ENCODE measurements at places on chromosomes 16 and 17.

DNA sequence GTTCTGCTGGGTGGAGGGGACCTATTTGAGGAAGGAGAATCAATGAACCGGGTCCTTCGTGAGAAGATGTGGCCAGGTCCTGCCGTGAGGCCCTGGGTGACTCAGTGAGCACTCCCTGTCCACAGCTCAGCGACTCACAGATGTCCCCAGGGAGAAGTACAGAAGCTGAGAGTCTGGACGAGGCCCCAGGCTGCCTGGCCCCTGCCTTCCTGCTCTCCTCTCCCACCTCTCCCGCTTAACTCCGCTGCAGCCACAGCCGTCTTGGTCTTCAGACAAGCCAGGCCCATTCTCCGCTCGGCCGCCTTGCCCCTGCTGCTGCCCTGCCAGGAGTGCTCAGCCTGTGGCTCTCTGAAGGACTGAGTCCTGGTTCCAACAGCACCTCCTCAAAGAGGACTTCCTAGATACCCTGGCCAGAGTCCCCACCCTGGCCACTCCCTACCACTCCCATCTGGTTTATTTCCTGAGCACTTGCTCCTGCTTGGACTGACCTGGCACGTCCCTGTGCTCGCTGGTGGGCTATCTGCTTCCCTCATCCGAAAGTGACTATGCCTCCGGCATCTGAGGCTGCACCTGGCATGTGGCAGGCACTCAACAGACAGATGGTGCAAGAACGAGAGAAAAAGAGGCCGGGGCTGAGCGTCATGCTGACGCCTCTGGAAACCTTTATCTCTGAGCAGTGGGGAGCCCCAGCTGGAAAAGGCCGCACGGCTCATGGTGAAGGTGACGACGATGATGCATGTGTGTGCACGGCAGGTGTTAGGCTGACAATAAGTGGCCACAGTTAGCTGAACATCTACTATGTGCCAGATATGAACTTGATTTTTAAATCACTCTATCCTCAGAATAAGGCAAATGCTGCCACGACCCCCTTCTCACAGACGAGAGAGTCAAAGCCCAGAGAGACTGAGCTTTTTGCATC, 9.2 kb upstream of the TNFRSF13B start:
- no peak for DNase-seq

- no peak for DNase-seq
Measured at GRCh38 chr16:72198021-72198711, 26.2 kb upstream of the PMFBP1 start.

- DNase-seq = no peak
Measured at GRCh38 chr16:89837014-89837546, 8.8 kb downstream of the SPIRE2 start.

- DNase-seq = no peak
Measured at GRCh38 chr17:51645056-51645455, 384.7 kb downstream of the UTP18 start.

DNA sequence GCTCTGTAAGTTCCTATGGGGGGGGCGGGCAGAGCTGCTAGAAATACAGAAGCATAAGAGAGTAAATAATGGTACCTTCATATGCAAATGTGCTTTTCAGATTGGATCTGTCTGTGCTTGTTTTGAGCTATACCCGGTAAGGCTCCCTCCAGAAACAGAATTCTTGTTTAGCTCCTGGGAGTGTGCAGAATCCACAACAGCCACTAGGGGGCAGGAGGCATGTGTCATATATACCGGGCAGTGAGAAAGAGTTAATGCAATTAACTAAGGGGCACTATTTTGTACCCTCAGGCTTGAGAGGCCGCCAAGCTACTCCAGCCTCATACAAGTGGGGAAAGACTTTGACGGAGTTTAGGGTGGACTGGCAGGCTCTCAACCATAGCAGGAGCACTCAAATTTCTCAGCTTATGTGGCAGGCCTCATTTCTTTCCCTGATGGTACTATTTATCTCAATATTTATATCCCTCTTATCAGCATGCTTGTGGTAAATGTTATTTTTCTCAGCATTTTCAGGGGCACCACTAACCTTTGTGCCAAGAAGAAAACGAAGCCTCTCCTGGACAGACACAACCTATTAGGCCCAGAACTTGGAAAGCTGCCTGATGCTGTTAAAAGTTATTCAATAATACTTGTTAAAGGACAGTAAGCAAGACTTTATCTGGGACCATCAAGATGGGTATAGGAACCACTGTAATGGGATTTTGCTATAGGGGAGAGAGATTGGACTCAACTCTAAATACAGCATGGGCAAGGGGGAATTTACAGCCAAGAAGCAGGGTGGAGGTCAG, 10.7 kb upstream of the CENPV start:
- DNase-seq = peak; percentile 50

GRCh38 chr16:77288222-77288621, 89.0 kb downstream of the SYCE1L start:
- peak; percentile 91 for DNase-seq

DNA sequence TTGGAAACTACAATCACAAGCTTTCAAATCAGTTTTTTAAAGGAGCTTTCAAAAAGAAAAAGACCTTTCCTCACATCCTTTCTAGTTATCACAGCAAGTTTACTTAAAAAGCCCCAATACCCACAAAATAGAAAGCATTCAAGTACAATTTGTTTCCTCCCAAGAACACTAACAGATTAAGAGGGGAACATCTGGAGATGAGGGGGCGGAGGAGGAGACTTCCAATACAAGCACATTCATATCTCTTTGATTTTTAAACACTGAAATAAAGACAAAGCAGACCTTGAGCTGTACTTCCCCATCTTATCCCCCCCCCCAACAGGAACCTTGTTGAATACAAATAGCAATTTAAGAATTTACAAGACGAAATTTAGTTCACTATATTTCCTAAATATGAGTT, 2.0 kb downstream of the YWHAE start:
- no peak for DNase-seq

DNA sequence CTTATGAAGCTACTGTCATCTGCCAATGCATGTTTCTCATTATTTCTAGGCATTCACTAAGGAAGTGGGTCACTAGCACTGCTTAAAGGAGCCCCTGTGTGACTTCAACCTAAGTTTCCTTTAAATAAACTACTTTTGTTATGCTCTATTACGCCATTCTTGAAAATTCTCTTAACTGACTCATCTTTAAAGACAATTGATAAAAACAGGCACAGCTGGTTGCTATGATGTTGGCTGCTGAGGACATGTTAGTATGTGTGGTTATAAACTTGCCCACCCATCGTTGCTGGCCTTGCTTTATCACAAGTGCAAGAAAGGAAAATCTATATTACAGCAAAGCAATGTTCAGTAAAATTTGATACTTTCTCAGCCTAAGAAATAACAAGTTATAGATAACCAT, 75.8 kb upstream of the CNTNAP4 start:
- DNase-seq = no peak

DNA sequence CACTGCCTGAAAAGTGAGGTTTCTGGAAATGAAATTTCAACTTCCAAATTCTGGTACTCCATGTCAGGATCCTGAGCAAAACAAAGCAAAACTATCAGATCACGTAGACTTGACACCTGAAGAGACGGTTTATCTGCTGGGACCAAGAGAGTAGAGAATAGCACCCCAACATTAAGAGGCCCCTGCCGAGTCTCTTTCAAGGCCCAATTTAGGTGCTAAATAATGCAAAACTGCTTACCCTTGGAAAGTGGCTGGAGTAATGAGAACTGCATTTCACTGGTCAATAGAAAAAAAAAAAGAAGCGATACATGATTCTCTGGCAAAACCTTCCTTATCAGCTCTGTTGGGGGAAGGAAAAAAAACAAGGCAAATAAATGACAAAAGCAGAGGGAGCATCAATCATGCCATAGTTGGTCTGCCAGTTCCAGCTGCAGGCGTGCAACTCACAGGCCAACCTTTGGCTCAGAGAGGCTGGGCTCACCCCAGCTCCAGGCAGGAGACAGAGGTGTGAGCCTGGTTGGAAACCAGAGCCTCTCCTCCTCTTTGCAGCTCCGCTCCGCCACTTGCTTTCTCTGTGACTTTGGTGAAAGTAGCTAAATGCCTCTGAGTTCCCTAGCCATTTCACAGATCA, 595.2 kb downstream of the TOX3 start:
- no peak for DNase-seq

DNA sequence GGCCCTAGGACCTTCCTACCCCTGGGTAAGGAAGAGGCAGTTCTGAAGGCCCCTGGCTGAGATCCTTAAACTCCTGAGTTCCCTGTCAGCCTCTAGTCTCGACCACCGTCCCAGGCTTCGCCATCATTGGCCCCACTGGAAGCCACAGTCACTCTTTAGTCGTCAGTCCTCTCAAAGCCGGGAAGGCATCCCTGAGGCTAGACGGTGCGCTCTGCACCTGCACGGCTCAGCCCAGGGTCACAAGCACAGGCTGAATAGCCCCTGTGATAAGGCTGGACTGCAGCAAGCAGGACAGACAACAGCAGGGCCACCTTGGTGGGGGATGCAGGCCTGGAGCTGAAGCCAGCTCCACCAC, 3.3 kb upstream of the HEXIM1 start:
- DNase-seq = no peak

GRCh38 chr17:82804442-82805191, 35.2 kb downstream of the ZNF750 start:
- no peak for DNase-seq

- DNase-seq = no peak
Measured at GRCh38 chr17:76432712-76433336, 20.1 kb downstream of the UBE2O start.

DNA sequence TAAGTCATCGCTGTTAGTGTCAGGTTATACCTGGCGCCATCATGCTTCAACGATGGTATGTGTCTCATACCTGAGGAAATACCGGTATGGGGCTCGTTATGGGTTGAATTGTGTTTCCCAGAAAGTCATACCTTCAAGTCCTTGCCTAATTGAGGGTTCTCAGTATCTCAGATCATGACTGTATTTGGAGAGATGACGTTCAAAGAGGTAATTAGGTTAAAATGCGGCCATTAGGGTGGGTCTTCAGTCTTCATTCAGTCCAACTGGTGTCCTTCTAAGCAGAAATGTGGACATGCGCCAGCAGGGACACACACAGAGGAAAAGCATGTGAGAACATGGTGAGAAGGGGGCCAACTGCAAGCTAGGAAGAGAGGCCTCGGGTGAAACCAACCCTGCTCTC, 37.5 kb upstream of the XYLT1 start:
- DNase-seq = no peak

DNA sequence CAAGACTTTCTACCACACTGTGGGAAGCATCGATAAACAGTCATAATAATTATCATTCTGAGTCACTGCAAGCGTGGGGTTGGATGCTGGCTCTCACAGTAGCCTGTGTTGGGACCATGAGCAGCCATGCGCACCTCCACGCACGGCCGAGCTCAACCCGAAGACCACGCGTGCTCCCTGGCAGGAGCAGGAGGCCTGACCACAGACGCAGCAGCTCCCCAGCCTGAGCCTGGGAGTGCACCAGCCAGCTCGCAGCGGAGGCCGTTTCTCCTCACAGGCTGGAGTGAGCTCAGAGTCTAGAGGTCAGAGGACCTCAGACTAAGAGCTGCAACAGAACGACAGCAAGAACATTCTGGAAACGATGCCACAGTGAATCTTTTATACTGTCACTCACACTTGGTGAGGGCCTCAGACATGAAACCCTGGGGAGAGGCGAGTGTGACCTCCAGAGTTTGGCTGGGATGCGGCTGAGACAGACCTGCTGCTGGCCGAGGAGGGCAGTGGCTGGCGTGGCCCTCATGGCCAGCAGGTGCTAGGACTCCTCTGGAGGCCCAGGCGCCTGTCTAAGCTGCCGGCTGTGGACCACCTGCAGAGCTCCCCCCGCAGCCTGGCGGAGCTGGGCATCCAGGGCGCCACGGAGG, 6.0 kb downstream of the NDUFAF8 start:
- DNase-seq = no peak

- no peak for DNase-seq
Measured at GRCh38 chr16:66950437-66950836, 10.6 kb upstream of the CES3 start.

GRCh38 chr16:82639666-82640336, 13.0 kb downstream of the CDH13 start:
- DNase-seq = peak; percentile 26

DNA sequence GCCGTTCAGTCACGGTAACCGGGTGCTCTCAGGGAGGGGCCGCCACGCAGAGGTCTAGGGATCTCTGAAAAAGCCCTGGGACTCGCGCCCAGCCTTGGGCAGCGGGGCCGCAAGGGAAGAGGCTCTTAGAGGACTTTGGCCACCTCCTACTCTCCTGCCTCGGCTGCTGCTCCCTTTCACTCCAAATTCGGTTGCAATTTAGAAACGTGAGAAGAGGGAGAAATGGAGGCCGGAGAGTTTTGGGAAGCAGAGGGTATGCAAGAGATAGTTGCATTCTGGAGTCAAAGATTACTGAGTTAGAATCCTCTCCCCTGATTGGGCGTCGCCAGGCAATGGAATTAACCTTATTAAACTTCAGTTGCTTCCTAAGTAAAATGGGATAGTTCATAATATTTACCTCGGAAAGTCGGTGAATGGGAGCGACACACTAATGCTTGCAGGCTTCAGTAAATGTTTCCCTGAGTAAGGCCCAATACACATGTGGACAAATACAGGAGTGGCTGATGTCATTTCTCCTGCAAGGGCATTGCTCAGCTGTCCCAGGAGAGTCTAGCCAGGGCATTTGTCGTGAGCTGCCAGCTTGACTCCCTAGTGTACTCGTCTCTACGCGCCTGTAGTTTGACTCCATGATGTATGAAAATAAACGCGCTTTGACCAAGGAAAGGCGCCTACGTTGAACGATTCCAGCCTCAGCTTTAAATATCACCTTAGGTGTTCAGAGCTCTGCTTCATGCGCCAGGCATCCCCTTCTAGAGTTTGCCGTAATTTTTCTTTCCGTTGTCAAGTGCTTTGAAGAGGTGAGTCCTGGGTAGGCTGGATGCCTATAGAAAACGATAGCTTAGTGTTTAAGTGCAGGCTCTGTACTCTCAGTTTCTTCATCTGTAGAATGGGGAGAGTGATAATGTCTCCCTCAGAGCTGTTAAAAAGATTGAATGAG, 667 bp downstream of the OGFOD1 start:
- DNase-seq = no peak

DNA sequence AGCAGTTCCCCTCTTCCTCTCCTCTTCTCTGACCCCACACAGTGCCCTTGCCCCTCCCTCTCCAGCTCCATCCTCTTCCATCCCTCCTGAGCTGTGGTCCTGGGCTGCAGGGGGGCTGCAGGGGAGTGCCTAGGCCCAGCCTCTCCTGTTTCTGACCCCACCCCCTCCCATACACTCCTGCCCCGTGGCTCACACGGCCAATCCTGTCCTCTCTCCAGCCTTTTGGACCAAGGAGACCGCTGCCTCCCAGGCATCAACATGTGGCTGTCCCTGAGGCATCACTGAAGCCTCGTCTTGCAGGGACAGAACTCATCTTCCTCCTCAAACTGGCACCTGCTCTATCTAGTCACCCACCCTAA, 6.7 kb downstream of the CLUH start:
- no peak for DNase-seq

GRCh38 chr17:19554393-19554792, 20.7 kb downstream of the SLC47A1 start:
- no peak for DNase-seq

Measured in NCI-H226 (cell line).